ENCODE measurements at places on chromosomes 12 and 14.

DNA sequence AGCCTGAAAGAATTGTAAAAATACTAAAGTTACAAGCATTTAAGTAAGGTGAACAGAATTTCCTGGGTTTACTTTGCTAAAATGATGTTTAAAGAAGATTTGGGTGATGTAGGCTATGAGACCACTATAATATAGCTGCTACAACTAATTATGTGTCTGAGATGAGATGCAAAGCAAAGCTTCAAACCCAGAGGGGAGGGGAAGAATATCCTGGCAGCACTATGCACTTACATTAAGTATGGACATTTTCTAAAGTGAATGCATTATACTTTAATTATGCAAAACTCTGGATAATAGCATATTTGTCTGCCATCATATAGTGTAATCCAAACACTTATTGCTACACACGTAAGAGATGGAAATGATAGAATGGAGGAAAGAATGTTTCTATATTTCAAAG lies 1003.7 kb downstream of the GALC start:
- DNase-seq, result no peak

DNA sequence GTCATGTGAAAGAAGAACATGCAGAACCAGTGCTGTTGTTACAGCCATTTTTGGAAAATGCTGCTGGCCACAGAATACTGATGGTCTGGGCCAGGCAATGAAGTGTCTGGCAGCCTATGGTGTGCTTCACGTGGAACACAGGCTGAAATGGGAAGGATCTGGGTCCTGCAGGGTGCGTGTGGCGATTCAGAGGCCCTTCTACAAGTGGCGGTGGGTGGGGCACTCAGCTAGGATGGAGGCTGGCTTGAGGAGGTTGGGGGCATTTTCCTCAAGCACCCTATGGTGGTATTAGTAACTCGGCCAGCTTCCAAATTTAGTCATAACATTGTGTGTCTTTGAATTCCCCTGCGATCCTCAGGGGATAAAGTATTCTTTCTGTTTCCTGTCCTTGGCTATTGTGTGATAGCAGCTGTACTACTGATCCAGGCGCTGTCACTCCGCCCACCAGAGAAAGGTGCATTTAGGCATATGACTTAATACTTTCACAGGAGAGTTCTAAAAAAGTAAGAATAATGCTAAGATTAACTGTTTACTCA lies 9.2 kb upstream of the RAD52 start:
- DNase-seq, result peak; percentile 43

GRCh38 chr12:26630546-26631027 lies 202.4 kb downstream of the ITPR2 start:
- DNase-seq, result peak; percentile 74

GRCh38 chr14:102629011-102629444 lies 36.6 kb downstream of the RCOR1 start:
- no peak for DNase-seq

DNA sequence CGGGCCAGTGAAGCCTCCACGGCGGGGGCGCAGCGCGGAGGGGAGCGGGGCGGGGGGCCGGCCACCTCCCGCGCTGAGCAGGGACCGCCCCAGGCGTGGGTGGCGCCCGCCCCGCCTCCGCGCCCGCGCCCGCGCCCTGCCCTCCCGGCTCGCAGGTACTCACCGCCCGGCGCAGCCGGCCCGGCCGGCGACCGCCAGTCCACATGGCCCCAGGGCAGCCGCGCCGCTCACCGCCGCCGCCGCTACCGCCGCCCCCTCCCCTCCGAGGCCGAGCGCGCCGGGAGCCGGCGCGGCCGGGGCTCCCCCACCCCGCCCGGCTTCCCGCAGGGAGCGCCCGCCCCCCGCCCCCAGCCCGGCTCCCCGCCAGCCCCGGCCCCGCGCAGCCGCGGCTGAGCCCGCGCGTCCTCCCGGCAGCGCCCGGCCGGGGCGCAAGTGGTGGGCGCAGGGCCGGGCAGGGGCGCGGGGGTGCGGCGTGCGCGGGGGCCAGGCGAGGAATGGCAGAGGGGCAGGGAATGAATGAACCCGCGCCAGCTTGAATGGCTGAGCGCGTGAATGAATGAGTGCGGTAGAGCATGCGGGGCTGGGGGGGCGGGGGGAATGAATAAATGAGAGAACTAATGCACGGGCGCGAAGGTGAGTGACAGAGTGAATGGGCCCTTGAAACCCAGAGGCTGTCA lies at the start of gene BEGAIN:
BEGAIN (minus strand) TSS at position 332 of the 677 bp plus-strand sequence; CDS start at position 205, 127 bp downstream.
- DNase-seq, result no peak

DNA sequence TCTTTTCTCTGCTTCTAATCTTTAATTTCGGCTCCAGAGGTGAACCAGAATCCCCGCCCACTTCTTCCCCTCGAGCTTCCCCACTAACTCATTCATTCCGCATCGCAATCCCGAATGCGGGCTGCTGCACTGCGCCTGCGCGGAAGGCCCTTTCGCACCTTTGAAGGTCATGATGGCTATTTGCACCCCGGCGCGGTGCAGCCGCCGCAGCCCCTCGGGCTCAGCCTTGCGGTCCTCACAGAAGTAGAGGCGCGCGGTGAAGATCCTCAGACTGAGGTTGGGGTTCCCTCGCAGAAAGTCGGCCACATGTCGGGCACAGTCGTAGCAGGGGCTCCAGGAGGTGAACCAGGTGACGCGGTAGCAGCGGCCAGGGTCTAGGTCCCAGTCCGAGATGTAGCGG lies 7.6 kb downstream of the AICDA start:
- no peak for DNase-seq

DNA sequence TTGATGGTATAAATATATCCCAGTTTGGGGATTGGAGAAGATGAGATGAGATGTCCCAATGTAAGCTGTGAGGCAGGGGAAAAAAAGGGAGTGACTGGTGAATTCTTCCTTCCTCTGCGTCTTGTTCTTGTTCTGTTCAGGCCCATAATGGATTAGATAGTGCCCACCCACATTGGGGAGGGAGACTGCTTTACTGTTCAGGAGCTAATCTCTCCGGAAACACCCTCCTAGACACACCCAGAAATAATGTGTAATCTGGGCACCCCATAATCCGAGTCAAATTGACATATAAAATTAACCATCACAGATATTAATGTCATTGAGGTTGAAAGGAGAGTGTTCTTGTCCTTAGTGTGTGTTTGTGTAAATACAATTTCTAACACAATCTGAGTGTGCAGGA lies 29.3 kb downstream of the ETV6 start:
- no peak for DNase-seq

GRCh38 chr14:73238941-73239340 lies 1.6 kb downstream of the PAPLN start:
- DNase-seq, result no peak

DNA sequence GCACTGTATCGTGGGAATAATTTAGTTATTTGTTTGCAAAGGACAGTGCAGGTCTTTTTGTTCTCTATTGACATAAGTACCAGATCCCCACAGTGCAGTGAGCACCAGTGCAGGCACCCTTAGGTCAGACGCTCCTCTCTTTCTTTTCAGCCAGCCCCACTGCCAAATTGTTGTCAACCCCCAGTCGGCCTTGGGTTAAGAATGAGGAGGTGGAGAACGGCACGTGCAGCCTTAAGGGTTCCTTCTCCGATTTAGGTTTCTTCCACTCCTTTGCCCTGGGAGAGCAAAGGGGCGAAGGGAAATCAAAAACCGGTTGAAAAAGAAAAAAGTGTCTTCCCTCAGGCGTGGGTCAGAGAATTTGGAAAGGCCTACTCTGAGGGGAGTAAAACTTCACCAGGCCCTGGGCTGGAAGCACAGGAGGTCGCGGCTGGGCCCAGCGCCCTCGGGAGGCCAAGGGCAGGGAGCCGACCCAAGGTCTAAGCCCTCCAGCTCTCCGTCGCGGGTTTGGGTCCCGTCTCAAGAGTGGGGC lies 4.3 kb downstream of the PAX9 start:
- no peak for DNase-seq

GRCh38 chr12:122076743-122077495 lies 1.6 kb upstream of the MLXIP start:
- DNase-seq, result no peak

GRCh38 chr14:34964977-34965764 lies 17.6 kb upstream of the SRP54 start:
- DNase-seq, result no peak

DNA sequence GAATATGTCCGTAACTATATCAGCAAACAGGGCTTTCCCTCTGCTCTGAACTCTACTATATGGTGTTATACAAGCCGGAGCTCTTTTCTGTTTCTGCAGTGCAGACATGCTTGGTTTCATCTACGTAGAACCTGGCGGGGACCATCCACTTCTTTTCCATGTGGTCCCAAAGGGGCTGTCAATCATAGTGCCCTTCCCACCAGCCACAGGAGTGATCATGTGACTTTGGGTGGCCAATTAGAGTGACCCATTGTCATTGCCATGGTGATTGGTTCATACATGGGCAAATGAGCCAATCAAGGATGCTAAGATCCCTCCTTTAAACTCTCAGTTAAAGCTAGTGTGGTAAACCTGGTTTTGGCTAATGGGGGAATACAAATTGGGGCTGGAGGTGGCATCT lies 281.3 kb downstream of the TMEM132D start:
- no peak for DNase-seq

DNA sequence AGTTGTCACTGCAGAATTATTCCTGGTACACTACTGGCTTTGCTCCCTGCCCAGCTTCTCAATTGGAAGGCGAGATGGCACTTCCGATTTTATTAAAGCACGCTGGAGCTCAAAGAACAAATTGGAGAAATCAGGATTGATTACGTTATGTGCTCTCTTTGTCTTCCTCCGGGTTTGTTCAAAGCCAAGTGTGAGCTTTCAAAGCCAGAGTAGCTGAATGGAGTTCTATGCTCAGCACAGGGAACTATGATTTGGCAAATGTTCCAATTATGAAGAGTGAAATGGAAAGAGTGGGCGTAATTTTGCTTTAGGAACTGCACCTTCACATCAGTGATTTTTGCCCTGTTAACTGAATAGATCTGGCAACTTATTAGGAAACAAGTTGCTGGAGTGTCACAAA lies 72.4 kb downstream of the FLRT2 start:
- DNase-seq, result no peak

DNA sequence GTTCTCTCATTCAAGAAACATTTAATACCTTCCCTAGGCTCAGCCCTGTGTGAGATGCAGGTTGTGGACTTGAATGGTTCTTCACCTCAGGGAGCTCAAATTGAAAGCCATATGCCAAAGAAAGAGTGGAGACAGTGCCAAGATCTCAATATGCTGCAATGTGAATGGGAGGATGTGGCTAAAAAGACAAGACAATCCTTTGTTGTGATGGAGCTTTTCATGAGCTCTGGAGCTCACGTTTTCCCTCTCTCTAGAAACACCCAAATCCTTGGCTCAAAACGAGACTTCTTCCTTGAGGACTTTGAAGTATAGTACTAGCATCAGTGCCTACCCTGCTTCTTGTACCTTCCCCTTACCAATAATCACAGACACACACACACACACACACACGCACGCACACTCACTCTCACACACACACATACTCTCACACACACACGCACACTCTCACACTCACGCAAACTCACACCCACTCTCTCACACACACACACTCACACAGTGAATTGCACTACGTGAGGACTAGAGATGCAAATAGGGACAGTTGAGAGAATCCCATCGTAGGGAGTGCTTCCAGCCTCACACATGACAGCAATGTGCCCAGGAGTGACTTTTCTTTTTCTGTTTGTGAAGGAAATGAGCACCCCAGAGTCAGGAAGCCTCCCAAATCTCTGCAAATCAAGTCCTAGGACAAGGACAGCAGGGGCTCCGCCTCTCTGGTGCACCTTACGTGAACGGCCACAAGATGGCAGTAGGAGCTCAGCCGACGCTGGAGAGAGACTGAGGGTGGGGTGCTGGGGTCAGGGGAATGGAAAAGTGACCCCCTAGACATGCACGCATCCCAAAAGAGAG lies 231.4 kb downstream of the PCNX1 start:
- peak; percentile 60 for DNase-seq

DNA sequence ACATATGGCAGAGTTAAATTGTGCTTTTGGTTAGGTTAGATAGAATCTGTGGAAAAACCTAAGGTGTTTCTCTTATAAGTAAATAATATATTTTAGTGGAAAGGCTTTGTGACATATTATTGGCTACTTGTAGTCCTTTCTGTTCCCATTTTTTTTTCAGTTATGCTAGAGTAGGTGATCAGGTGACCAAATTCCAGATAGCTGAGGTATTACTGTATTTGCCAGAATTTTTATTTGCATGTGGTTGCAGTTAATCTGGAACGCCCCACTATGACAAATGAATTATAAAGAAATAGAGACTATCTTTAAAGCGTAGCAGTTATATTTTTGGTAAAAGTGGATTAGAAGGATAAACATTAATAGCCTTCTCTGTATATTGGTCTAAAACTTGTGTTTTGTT lies 52.0 kb downstream of the ARHGAP5 start:
- DNase-seq, result peak; percentile 46

GRCh38 chr12:11906286-11906935 lies 164.3 kb upstream of the BCL2L14 start:
- peak; percentile 89 for DNase-seq

DNA sequence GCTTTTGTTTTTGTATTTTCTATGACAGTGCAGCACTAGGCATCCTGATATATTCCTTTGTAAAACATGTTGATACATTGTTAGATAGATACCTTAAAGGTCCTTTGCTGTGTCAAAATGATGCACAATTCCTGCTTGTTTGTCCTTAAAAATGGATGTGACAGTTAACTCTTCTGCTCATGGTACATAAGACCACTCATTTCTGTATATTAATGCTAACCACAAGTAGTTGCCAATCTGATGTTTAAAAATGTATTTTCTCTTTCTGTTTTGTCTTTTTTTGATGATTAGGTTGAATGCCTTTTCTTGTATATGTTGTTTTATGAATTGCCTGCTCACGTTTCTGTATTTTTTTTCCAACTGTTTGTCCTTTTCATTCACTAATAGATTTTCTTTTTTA lies 35.1 kb downstream of the ATF7IP start:
- DNase-seq, result no peak

DNA sequence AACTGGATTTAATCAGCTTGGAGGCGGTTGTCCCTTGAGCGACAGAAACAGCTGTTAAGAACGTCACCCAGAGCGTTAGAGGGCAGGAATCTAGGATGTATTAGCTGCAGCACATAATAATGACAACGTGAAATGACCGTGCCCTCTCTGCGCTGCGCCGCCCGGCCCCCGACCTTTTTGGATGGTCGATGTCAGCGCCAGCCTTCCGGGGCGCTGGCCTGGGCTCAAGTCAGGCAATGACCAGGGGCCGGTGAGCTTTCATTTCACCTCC lies 427 bp upstream of the TMEM120B start:
- no peak for DNase-seq

DNA sequence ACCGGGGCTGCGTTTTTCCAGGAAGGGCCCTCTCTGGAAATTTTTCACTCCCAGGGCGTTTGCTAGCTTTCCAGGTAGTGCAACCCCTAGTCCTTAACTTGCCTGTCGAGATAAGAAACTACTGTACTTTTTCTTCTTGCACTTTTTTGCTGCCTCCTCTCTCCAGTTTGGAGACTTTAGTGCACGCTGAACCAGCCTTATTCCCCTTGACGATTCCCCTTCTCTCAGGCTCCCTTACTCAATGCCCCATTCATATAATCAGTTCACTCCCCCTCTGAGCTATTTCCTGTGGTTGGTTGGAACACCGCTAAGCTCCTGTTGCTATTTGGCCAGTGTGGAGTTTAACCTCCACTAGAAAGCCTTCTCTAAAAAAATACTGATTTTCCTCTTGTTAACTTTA lies 682 bp downstream of the CREBL2 start:
- DNase-seq, result peak; percentile 44

GRCh38 chr14:21940887-21941856 lies 267.6 kb upstream of the OR4E1 start:
- peak; percentile 4 for DNase-seq

Measured in fibroblast of skin of scalp (primary cell).